Memory B cell (primary cell): ENCODE measurements at places on chromosomes 11 and 22.
A peak's percentile ranks its signal among the peaks of the same experiment; 100 is the strongest.

GRCh38 chr11:81070948-81071347 lies 1630.1 kb upstream of the TENM4 start:
- peaks cover 4% of the 10 kb centered on the region for H3K4me1 ChIP-seq
- H3K27ac ChIP-seq, result no peak overlapping the region
- H3K4me3 ChIP-seq, result no peak overlapping the region
- no peaks in the 10 kb centered on the region for H3K27me3 ChIP-seq
- no peaks in the 10 kb centered on the region for H3K36me3 ChIP-seq

DNA sequence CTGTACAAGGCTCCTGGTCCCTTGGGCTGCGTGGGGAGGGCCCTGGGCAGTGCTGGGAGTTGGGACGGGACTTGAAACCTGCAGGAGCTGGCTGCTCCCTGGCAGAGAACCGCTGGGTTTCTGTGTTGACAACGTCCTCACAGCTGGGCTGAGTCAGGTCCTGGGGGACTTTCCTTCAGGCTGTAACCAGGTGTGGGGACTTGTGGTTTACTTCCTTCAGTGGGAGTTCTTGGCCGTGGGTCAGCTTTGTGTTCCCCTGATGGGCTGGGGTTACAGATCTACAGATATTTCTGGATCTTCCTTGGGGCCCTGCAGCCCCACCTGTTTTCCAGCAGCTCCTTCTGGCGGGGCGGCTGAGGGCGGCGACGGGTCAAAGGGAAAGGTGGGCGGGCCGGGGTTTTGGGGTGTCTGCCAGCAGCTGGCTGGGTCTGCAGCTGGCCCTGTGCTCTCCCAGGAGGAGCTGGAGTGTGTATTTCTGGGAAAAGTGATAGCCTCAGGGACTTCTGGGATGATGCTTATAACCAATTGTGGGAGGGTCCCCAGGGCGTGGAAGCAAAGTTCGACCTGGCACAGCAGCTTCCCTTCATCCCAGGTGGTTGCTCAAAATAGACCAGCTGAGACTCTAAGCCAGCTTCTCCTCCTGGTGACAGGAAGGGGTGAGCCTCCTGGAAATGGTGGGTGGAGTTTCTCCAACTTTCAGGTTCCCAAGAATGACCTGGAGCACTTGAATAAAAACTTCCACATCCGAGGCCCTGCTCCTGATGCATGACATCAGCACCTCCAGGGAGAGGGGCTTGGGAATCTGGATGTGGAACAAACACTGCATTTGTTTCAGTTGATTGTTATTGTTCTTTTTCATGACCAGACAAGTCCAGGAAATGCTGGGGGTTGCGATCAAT lies 19.1 kb downstream of the ST14 start:
- peak overlapping the region; percentile 5 for H3K4me3 ChIP-seq
- no peak for DNase-seq
- no peaks in the 10 kb centered on the region for H3K27me3 ChIP-seq
- peak overlapping the region; percentile 80 for H3K27ac ChIP-seq
- H3K4me1 ChIP-seq, result peaks cover 55% of the 10 kb centered on the region

DNA sequence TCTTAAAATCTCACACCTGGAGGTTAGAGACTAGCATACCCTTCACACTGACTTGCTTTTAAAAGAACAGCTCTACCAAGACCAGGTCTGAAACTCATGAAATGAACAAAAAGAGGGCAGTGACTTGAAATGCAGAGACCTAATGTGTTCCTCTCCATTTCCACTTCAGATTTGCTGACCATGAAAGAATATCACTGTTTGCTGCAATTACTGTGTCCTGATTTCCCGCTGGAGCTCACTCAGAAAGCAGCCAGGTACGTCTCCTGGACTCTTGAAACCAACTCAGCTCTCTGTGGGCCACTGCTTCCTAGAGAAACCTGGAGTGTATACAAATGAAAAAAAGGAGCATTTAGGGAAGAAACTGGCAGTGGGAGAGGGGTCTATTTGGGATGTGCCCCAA lies 39.2 kb downstream of the ARFGAP2 start:
- no peaks in the 10 kb centered on the region for H3K4me1 ChIP-seq
- H3K27me3 ChIP-seq, result no peaks in the 10 kb centered on the region
- no peak overlapping the region for H3K4me3 ChIP-seq
- H3K27ac ChIP-seq, result no peak overlapping the region
- peaks cover 21% of the 10 kb centered on the region for H3K36me3 ChIP-seq

DNA sequence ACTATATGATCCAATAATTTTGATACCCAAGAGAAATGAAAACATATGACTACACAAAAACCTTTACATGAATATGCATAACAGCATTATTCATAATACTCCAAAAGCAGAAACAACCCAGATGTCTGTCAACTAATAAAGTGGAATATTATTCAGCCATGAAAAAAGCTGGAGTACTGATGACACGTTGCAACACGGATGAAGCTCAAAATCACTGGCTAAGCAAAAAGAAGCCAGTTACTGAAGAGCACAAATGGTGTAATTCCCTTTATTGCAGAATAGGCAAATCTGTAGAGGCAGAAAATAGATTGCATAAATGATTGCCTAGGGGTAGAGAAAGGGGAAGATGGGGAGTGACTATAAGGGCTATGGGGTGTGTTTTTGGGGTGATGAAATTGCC lies 117.6 kb upstream of the FGF3 start:
- peaks cover 2% of the 10 kb centered on the region for H3K4me1 ChIP-seq
- peaks cover 8% of the 10 kb centered on the region for H3K27me3 ChIP-seq
- H3K4me3 ChIP-seq, result no peak overlapping the region
- H3K27ac ChIP-seq, result no peak overlapping the region
- H3K36me3 ChIP-seq, result no peaks in the 10 kb centered on the region
- DNase-seq, result no peak

- no peaks in the 10 kb centered on the region for H3K4me1 ChIP-seq
- H3K4me3 ChIP-seq, result no peak overlapping the region
- H3K36me3 ChIP-seq, result no peaks in the 10 kb centered on the region
- no peak overlapping the region for H3K27ac ChIP-seq
These were observed 238.7 kb upstream of the PLET1 start for GRCh38 chr11:112499153-112499880.

GRCh38 chr11:100557830-100558611 lies 129.1 kb upstream of the ARHGAP42 start:
- H3K36me3 ChIP-seq, result no peaks in the 10 kb centered on the region
- H3K4me3 ChIP-seq, result no peak overlapping the region
- no peak overlapping the region for H3K27ac ChIP-seq
- no peaks in the 10 kb centered on the region for H3K4me1 ChIP-seq

DNA sequence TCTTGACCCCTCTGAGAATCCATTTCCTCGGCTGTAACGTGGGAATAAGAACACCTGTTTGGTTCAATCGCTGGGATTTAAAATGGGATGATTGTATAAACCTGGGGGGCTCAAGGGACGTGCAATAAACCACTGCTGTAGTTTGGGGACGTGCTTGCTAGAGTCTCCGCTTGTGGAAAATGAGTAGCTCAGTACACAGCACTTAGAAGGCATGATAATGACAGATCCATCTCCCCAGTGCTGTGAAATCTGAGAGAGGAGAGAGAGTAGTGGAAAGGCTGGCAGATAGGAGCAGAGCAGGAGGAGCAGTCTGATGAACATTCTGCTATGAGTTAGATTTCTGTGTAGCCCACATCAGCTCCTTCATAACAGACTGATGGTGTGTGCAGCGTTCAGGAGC lies 256.5 kb downstream of the MN1 start:
- no peak overlapping the region for H3K27ac ChIP-seq
- H3K36me3 ChIP-seq, result no peaks in the 10 kb centered on the region
- peaks cover 8% of the 10 kb centered on the region for H3K27me3 ChIP-seq
- DNase-seq, result no peak

- no peak overlapping the region for H3K27ac ChIP-seq
- H3K36me3 ChIP-seq, result no peaks in the 10 kb centered on the region
- H3K27me3 ChIP-seq, result peaks cover 11% of the 10 kb centered on the region
- DNase-seq, result no peak
- H3K4me1 ChIP-seq, result no peaks in the 10 kb centered on the region
These were observed 18.4 kb upstream of the CBX6 start for GRCh38 chr22:38890377-38890776.

DNA sequence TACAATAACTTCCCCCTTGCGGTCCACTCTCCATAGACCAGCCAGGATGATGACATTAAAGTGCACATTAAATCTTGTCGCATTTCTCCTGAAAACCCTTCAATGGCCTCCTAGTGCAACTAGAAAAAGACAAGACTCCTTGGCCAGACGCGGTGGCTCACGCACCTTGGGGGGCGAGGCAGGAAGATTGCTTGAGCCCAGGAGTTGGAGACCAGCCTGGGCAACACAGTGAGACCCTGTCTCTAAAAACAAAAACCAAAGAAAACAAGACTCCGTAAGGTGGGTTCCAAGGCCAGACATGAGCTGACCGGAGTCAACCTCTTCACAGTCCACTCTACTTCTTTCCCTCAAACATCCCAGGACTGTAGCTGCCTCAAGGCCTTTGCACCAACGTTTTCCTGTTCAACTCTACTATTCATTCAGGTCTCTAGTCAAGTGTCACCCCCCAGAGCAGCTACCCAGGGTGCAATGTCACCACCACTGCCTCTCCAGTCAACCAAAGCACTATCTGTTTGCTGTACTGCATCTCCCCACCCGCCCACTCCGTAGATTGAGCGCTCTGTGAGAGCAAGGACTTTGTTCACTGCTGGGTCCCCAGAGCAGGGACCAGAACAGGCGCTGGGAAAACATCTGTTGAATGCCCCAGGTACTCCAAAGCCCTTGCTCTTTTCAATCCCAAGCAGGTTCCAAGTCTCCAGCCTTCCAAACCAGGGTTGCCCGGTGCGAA lies 739 bp downstream of the ZMAT5 start:
- peak overlapping the region; percentile 99 for H3K4me3 ChIP-seq
- no peaks in the 10 kb centered on the region for H3K27me3 ChIP-seq
- peaks cover 17% of the 10 kb centered on the region for H3K4me1 ChIP-seq
- peaks cover 4% of the 10 kb centered on the region for H3K36me3 ChIP-seq
- H3K27ac ChIP-seq, result no peak overlapping the region

GRCh38 chr22:30782613-30783012 lies 87.9 kb downstream of the OSBP2 start:
- H3K27ac ChIP-seq, result no peak overlapping the region
- H3K4me3 ChIP-seq, result no peak overlapping the region
- no peaks in the 10 kb centered on the region for H3K36me3 ChIP-seq
- H3K27me3 ChIP-seq, result peaks cover 12% of the 10 kb centered on the region
- DNase-seq, result no peak
